ENCODE measurements at places on chromosomes 11 and 22.

GRCh38 chr22:19466848-19467752, 11.9 kb downstream of the UFD1 start:
- DNase-seq: no peak

DNA sequence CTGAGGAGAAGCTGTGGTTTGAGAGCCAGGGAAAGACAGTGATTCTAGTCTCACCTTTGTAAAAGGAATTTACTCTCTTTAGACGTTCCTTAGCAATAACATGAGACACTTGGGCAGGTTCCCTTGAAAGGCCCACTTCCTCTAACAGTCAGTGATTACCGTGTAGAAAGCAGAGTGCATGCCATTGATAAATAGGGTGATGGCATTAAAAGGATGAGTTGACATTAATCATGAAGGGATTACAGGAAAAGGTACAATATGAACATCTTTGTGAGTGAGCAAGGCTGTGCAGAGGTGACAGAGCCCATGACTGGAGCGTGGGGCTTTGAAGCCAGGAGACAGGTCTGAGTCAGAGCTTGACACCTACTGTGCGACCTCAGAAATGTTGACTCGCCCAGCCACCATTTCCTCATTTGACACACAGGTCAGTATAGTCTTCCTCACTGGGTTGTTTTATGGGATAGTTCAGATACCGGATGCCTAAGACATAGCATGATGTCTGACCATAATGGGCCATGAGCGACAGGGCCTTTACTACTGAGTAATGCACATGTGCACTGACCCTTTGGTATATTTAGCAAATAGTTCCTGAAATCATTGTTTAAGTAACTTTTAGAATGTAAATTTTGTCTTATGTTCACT, 341.7 kb upstream of the MTNR1B start:
- no peak for DNase-seq

DNA sequence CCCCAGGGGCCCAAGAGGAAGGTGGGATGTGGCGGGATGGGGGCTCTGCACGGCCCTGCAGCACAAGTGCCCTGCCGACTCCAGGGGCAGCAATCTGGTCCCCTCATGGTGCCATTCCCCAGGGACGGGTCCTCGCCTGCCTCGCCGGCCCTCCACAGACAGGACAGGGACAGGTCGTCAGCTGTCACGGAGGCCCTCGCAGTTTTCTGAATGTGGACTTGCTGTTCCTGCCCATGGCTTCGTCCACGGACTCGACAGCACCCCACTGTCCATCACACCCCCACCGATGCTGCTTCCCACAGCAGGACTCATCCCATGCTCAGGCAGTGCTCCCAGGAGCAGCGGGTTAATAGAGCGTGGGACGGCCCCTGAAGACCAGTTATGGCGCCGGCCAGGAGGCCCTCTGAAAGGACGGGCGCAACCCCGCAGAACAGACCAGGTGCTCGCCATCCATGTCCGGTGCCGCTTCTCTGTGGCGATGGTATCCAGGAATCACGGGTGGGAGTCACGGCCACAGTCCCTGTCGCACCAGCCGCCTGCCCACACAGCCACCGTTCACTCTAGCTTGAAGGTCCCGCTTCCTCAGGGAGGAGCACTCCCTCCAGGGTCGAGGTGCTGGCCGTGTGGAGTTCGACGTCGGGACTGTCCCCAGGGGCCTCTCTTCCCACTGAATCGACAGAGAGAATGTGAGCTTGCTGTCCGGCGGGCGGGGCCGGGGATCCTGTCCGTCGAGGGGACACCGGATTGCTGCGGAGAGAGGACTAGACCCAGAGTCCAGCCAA, 18.5 kb upstream of the MUC2 start:
- no peak for DNase-seq

DNA sequence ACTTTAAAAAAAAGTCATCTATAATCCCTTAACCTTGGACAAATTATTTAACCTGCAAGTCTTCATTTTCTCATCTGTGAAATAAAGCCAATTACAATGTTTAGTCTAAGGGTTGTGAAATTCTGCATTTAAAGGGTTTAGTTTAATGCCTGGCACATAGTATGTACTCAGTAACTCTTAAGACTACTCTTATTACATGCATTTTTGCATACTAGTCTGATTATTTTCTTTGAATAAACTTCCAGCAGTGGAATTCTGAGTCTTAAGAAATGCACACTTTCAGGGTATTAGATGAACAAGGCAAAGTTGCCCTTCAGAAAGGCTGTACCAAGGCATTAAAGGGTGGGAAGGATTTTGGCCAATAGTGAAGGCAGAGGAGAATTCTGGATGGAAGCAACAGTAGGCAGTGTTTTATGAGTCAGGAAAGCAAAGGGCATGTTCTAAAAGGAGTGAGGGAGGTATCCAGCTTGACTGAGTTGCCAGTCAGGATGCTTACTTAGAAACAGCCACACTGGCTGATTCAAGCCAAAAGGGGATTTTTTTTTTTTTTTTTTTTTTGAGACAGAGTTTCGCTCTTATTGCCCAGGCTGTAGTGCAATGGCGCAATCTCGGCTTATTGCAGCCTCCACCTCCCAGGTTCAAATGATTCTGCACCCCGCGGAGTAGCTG, 50.5 kb downstream of the SWAP70 start:
- no peak for DNase-seq

DNA sequence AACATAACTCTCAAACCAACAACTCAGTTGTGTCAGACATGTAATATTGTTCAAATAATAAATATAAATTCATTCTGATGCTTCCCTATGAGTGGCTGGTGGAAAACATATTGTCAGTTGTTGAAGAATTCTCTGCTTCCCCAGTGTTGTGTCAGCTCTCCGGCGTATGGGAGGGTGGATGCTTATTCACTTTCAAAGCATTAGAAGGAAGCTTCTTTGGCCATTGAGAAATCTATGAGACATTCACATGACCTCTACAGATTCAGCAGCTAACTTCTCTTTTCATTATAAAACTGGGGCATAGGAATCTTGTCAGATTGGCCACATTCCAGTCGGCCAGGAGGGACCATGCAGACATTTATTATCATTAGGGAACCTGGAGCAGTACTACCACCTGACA, 2.9 kb downstream of the OR51V1 start:
- DNase-seq: peak; percentile 24

GRCh38 chr22:21622919-21623647, 6.7 kb downstream of the YDJC start:
- DNase-seq: no peak

- no peak for DNase-seq
Observed at GRCh38 chr11:118283756-118284350, 19.8 kb upstream of the MPZL2 start.

DNA sequence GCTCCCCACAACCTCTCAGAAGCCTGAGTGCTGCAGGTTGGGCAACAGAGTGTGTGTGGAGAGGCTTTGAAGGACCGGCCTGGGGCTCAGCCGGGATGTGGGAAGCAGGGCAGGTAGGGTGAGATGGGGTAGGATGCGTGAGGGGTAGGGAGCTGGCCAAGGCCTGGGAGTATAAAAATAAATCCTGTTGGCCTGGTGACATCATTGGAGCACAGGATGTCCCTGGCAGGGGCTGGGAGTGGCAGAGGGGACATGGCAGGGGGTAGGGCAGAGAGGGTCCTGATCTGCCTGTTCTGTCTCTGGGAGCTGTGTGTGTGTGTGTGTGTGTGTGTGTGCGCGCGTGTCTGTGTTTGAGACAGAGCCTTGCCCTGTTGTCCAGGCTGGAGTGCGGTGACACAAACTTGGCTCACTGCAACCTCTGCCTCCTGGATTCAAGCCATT, 28.6 kb downstream of the TEF start:
- DNase-seq: no peak

GRCh38 chr11:2888266-2888968, 2.8 kb upstream of the CDKN1C start:
- peak; percentile 60 for DNase-seq

GRCh38 chr22:21628386-21629254, 1.2 kb downstream of the YDJC start:
- DNase-seq: no peak

DNA sequence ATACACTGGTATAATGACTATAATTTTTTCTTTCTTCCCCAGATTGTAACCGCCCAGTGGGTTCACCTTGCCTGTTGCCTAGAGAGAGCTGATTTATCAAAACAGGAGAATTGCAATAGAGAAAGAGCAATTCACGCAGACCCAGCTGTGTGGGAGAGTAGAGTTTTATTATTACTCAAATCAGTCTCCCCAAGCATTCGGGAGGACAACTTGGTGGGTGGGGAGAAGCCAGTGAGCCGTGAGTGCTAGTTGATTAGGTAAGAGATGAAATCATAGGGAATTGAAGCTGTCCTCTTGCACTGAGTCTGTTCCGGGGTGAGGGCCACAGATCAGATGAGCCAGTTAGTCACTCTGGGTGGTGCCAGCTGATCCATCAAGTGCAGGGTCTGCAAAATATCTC, 73.2 kb downstream of the SLC35F2 start:
- no peak for DNase-seq

GRCh38 chr11:2193099-2193887, 21.7 kb upstream of the TH start:
- DNase-seq: no peak

DNA sequence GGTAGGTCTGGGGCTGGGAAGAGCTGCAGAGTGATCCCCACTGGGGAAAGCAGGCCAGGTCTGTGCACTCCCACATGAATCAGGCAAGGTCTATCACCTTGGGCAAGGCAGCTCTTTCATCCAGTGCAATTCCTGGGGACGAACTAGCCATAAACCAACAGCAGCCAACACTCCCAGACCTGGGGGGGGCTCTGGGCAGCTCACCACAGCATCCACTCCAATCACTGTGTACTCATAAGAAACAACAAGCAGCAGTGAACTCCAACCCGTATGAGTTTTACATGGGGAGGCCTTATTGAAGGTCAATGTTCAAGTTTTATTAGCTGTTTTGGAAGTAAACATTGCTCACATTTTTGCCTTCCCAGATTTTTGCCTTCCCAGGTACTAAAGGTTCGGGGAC, 157.4 kb upstream of the NAV2 start:
- DNase-seq: no peak

DNA sequence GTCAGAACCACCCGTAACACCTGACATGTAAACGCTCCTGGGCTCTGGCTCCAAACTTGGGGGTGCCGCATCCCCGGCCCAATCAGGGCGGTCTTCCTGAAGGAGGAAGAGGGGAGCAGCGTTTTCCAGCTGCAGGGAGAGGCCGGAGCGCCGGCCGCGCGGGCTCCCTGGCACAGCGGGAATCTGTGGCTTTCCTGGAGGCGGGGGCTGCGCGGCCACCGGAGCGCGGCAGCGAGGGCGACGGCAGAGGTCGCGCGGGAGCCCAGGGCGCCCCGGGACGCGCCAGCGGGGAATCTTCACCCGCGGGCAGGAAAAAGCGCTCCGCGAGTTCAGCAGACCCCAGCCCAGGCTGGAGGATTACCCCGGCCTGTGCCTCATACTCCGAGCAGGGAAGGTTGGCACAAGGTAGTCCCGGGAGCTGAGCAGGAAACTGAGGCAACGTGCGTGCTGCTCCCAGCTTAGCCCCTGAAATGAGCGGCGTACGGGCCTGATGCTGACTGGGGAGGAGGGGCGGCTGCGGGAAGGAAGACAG, 600 bp upstream of the ESAM start:
- no peak for DNase-seq

DNA sequence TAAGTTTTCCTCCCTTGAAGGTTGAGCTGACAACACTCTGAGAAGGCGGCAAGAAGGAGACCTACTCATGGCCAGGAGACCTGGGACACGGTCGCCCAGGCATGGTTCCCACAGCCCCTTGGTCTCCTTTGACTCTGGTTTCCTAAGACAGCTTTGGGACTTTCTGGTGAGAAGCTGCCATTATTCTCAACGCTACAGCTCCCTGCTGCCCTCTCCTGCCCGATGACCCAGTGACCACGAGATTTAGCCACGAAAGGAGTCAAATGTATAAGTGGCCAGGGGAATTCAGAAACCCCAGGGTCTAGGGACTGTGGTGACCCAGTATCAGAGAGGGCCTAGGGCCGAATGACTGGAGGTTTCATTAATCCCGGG, 699 bp upstream of the SDF2L1 start:
- no peak for DNase-seq

- no peak for DNase-seq
Observed at GRCh38 chr11:116696381-116696941, 76.3 kb downstream of the BUD13 start.

DNA sequence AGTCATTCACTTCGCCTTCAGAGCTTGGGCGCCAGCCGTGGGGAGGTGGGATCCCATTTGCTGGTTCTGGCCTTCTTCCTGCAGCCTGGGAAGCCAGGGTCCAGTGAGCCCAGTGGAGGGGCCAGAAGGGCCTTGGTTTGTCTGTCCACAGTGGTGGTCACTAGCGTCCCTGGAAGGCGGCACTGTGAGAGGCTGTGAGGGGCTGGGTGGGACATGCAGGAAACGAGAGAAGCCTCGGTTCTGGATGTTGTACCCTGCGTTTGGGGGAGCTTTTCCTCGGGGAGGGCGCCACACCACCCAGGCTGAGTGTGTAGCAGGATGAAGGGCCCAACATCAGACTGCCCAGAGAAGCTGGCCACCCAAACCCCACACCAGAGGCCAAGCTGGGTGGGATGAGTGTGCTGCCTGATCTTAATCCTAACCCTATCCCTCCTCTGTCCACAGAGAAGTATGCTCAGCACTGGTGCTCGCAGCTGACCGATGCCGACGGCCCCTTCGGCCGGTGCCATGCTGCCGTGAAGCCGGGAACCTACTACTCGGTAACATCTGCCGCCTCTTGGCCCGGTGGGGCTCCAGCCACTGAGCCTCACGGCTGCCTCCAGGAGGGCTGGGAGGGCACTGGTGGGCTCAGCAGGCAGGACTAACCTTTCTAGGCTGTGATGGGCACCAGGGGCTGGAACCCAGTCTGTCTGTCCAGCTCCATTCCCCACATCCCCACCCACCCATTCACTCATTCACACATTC, 14.4 kb downstream of the MUC5AC start:
- DNase-seq: no peak

- no peak for DNase-seq
Observed at GRCh38 chr11:27599217-27599616, 92.6 kb upstream of the LIN7C start.

GRCh38 chr22:38704654-38705234, 1.0 kb upstream of the GTPBP1 start:
- DNase-seq: no peak

DNA sequence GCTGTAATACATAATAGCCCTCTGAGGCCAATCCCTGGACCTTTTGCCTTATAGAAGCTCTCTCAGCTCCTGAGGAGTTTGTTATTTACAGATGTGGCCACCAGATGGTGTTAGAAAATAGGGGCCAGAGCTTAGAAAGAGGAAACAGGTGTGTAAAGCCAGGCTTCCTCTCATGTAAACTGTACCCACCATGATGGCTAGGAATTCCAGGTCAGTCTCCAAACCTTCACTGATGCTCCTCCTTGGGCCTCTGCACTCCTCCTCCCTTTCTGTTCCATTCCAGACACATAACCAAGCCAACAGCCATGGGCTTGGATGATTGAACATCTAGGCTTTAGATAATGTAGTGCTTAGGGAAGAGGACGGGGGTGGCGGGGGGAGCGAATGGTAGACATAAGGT, 39.7 kb downstream of the USP35 start:
- peak; percentile 23 for DNase-seq

GRCh38 chr22:21826204-21826603, 41.2 kb downstream of the MAPK1 start:
- no peak for DNase-seq

Measured in stromal cell of bone marrow (primary cell).